ENCODE measurements at places on chromosomes 1 and 21.

DNA sequence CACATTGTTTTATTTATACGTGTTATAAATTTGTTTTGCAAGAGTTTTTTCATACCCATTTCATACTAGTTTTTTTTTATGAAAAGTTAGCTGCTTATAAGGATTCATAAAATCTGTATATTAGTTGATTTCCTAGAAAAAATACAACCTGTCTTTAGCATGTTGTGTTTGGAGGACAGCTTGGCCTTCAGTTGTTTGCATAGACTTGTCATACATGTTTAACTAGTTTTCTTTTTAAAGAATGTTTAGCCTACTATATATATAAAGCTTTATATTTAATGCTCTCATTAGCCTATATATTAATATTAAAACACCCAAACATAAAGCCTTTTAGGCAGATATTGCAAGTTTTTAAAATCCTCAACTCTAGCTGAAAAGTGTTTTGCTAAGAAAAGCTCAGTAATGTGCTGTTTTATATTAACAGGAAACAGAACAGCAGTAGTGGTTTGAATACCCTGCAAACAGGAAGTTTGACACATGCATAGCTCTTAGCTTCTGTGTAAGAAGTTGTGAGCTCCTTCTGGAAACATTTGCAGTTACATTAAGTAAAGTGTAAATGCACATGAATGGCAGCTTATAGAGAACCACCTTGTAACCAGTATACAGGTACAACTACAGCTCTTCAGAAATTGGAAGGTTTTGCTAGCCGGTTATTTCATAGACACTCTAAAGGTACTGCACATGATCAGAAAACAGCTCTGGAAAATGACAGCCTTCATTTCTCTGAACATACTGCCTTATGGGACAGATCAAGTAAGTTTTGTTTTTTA, at the start of gene PRKACB:
TSS of gene PRKACB (plus strand) at position 476 of the 770 bp plus-strand sequence. CDS start at position 567, 91 bp downstream.
- peak; percentile 18 for DNase-seq

- DNase-seq, result no peak
Measured at GRCh38 chr1:25750923-25751605, 48.9 kb upstream of the SELENON start.

- DNase-seq, result no peak
Measured at GRCh38 chr1:170205301-170205700, 59.5 kb downstream of the NTMT2 start.

GRCh38 chr1:77680173-77680572, 2.3 kb downstream of the ZZZ3 start:
- no peak for DNase-seq

- DNase-seq, result no peak
Measured at GRCh38 chr1:157239936-157240335, 101.7 kb upstream of the ETV3 start.

DNA sequence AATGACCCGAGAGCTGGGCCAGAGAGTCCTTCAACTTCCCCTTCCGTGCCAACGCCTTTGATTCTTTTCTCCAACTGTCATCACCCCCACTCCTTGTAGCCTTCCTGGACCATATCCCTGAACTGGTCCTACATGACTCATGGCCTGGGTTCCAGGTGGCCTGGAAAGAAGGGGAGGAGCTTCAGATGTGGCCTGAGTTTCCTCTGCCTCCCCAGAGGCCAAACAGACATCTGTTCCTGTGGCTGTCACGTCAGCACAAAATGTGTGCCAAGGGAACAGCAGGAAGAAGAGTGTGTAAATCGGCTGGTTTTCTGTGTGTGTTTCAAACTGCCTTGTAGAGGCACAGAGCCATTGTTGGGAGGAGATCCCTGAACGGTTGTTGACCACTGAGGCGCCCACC, 24.9 kb upstream of the KIRREL1 start:
- no peak for DNase-seq

DNA sequence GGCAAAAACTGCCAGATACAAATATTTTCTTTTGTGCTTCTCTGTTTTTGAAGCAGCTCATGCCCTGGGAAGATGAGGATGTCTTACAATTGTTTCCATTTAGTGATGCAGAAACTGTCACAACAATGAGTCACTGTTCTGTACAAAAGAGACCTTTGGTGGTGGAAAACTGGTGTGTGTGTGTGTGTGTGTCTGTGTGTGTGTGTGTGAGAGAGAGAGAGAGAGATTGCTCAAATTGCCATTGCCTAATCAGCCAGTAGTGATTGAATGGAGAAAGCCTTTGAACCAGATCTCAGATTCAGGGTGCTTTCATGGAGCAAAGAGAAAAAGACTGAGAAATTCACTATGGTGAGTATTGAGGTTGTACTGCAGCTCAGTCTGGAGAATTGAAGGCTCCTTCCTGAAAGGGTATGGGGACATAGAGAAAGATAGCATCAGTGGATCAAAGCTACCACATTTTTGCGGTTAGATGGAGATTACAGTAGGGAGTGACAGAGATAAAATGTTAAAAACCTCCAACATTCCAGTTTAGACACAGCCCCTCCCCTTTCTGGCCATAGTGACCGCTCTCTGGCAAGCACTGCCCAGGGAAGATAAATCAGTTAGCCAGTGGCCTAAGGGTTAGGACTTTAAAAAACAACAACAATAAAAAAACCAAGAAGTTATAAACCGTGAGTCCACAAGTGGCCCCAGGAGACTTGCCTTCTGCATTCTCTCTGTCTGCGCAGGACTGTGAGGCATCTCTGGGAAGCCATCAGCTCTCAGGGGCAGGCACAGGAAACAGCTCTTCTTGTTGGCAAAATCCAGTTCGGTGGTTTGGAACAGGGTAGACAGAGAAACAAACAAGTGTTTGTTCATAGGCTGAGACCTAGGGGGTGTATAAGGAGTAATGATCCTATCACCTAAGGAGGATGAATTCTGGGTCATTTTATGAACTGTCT, 406.5 kb downstream of the DUSP10 start:
- DNase-seq, result no peak

GRCh38 chr1:178266619-178267066, 172.7 kb downstream of the RASAL2 start:
- no peak for DNase-seq

DNA sequence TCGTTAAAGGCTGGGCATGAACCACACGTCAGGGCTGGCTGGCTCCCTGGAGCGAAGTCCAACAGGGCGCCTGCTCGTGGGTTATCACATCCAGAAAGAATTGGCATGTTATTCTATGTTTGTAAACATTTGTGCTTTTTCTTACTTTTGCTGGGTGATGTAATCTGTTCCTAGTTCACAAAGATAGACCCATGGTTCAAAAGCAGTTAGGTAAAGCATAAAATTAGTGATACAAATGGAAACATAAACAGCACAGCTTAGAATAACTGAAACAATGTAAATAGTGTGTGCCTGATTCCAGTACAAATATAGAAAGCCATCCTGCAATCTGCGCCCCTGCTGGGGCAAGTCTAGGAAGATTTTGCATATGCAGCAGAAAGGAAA, 184.0 kb upstream of the C1orf174 start:
- no peak for DNase-seq

GRCh38 chr1:192601143-192601542, 25.6 kb downstream of the RGS1 start:
- no peak for DNase-seq

DNA sequence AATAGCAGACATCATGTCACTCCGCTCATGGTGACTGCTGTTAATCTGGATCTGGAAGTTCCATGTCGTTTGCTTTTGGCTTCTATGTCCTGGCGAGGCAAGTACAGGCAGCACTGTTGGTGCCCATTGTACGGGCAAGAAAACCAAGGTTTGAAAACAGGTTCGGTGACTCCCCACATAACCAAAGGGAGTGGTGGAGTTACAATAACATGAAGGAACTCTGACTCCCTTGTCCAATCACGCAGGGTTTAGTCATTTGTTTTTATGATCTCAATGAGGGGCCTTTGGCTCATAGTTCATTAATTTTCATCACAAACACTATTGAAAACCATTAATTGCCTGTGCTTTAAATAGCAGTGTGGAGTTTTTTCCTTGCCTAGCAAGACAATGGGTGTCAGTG, 82.9 kb upstream of the SSX2IP start:
- DNase-seq, result no peak

- no peak for DNase-seq
Measured at GRCh38 chr1:20212085-20212684, 25.9 kb upstream of the PLA2G2C start.

- DNase-seq, result no peak
Measured at GRCh38 chr21:39690454-39690853, 54.5 kb upstream of the IGSF5 start.

- DNase-seq, result no peak
Measured at GRCh38 chr1:241045659-241046058, 311.3 kb downstream of the RGS7 start.

- no peak for DNase-seq
Measured at GRCh38 chr1:115544131-115544530, 97.6 kb upstream of the VANGL1 start.

- DNase-seq, result no peak
Measured at GRCh38 chr1:99673315-99673714, 27.4 kb downstream of the PALMD start.

GRCh38 chr1:224939844-224940425, 10.5 kb downstream of the DNAH14 start:
- no peak for DNase-seq

GRCh38 chr1:76254104-76255030, 179.8 kb downstream of the ST6GALNAC3 start:
- DNase-seq, result no peak

GRCh38 chr1:15618077-15618654, 908 bp downstream of the DDI2 start:
- no peak for DNase-seq

GRCh38 chr1:196309386-196309785, 298.9 kb downstream of the KCNT2 start:
- no peak for DNase-seq

DNA sequence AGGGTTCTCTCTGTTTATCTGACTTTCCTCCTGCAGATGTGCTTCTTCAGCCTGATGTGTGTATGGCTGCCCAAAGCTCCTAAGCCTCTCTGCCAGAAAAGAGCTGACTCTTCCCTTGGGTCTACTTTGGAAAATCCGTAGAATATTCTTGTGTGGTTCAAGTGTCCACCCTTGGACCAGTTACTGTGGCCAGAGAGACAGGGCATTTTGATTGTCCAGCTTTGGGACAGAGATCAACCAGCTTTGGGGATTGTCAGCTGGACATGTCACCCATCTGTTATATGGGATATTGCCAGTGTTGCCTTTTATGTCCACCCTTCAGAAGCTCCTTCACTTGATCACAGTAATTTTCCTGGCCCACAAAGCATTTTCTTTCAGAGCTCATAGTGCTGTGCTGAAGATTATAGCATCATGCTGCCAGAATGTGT, 126.2 kb upstream of the L1TD1 start:
- DNase-seq, result no peak

GRCh38 chr21:45351526-45352275, 53.3 kb upstream of the COL18A1 start:
- DNase-seq, result no peak

- no peak for DNase-seq
Measured at GRCh38 chr21:23398726-23399125, 2208.6 kb downstream of the MRPL39 start.

GRCh38 chr1:95138223-95138622, 21.1 kb downstream of the TLCD4 start:
- no peak for DNase-seq

DNA sequence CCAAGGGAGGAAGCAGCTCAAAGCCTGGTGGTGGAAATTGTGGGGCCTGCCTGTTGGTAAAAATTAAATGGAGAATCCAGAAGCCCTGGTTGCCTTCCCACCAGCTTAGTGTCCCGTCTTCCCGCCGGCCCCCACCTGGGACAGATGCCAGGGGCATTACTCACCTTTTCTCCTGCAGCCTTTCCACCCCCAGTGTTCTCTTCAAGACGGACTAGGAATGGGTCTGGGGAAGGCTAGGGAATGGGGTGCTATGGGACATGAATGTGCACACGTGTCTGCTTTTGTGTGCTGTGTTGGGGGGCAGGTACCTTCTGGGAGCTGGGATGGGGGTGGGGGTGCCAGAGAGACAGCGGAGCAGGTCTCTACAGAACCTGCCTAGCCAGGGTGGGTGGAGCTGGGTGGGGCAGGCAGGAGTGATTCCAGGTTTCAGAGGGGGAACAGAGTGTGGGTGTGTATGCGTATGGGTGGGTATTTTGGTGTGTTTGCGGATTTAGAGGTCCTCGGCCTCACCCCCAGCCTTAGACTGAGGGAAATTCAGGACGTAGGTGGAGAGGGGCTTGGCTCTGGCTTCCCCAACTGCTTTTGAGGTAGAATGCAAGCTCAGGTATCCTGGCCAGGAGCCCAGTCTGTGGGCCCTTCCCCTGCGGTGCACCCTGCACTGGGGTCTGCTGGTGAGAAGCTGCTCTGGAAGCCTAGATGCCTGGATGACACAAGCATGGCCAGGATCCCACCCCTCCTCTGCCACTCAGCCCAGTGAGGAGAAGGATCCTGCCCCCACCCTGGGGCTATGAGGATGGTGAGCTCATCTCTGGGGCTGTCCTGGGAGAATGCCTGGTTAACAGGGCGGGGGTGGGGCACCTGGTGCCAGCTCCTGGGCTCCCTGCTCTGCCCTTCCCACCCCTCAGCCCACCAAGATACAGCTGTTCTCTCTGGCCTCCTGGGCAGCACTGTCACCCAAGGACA, 7.8 kb downstream of the VANGL2 start:
- DNase-seq, result no peak

- no peak for DNase-seq
Measured at GRCh38 chr1:243642936-243643335, 207.1 kb downstream of the AKT3 start.

DNA sequence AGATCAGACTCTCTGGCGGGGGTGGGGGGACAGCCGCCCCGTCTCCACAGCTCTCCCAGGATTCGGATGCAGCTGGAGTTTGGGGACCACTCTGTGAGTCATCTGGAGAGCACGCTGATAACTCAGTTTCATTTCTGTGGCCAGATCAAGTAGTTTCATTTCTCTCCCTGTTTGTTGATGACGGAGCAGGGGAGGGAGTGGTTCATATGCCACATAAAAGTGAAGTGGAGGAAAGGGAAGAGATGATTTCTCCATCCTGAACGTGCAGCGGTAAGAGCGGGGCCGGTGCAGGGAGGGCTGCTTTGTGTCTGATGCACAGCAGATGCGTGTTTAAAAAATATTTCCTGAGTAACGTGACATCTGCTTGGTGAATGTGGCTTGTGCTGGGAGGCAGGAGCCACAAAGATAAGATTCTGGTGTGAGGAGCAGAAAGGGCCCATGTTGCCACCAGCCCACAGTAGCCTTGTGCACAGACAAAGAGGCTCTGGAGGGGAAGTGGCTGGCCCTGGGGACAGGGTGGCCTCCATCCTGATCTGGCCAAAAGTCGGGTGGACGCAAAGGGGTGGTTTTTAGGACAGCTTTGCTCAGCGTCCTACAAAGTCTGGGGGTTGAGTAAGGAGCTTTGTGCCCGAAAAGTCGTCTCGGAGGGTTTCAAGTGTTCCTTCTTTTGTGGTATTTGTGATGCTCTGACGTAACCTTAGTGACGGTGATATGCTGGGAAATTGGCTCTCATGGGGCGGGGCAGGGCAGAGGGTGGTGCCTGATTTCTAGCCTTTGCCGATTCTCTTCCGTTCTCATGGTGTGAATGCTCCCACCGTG, at the start of gene MX2:
TSS of gene MX2 (plus strand) at position 242 of the 819 bp plus-strand sequence. CDS start 14,880 bp downstream, outside the sequence.
- DNase-seq, result peak; percentile 65

- no peak for DNase-seq
Measured at GRCh38 chr1:104795931-104796330, 1046.2 kb downstream of the AMY1C start.

DNA sequence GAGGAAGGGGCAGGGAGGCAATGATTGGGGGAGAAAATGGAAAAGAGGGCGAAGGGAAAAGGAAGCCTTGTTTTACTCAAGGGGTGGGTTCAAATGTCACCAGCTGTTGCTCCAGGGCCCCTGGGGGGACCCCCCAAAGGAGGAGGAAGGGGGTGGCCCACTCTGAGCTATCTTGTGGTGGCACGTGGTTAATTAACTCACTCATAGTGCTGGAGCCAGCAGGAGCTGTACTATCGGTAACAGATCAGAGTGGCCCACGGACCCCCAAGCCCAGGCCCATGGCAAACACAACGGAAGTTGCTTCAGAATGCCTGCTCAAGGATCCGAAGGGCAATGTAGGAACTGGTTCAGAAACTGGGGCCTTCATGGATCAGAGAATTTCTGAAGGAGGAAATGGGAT, 7.2 kb downstream of the TFF2 start:
- no peak for DNase-seq

Measured in stimulated activated CD4-positive, alpha-beta T cell treated with anti-CD3 and anti-CD28 coated beads, Interleukin-1b, Interleukin-23, amount 100 ng/mL, for 4 hours (primary cell).